Stimulated activated naive B cell treated with anti-CD40 and anti-IgM and Interleukin-4, amounts not matched to agents 10 μg/mL and 1 μg/mL and 100 μg/mL, for 72 hours (primary cell): ENCODE measurements at places on chromosomes 12 and 14.

DNA sequence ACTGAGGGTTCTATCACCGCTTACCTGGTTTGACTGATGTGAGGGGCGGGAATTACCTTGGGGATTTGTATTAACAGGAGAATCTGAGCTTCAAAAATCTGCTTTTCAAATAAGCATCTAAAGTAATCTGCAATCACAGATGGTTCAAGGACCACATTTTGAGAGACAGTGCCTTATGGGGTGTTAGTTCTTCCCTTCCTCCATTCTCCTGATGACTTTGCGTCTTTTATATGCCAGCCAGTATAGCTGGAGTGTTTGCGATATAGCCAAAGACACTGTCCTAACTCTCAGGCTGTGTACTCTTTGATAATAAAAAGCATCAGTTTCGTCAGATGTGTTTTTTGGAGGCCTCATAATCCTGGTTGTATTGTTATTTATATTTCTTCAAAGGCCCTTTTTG lies 39.5 kb downstream of the PPHLN1 start:
- DNase-seq: no peak

DNA sequence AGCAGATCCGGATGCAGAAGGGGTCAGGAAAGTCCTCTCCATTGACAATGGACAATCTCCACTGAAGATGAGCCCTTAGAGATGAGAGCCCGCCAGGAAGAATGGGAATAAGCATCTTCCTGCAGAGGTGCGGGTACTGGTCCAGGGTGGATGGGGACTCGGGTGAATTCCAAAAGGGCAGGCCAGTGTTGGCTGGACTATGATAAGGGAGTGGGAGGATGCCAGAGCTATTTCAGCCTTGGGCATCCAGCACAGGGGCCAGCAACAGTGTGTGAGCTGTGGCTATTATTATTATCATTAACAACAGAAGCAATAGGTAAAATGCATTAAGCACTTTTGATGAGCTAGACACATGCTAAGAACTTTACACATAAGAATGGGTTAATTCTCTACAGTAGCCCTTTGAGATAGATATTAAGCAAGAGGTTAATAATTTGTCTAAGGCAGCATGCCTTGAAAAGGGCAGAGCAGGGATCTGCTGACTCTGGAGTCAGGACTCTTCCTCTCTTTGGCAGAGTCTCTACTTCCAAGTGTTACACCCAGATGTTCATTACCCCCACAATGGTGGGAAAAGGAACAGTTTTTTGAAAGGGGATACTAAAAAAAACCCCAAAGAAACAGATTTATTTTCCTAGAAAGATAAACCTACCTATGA lies 55.2 kb downstream of the PRICKLE1 start:
- no peak for DNase-seq

DNA sequence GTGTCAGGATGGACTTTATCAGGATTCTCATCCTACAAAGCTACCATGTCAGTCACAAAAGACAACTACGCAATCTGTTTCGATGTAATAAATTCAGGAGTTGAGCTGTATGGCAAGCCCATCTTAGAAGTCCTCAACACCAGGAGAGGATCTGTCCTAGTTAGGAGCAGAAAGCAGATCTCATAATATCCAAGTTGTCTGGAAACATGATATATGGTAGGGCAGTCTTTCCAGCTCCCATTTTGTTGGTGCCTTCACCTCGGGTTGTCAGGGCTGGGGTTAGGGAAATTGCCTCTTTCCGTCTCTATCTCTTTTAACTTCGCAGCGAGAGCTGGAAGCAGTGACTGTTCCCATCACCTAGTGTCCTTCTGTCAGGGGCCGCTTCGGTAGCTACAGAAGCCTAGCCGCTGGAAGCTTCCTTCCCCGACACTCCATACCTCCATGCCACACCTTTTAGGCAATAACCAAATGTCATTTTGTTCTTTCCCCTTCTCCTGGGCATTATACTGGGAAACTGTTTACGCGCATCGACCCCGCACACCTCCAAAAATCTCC lies 1.4 kb downstream of the NIN start:
- no peak for DNase-seq

- no peak for DNase-seq
These were observed 712 bp upstream of the FZD10 start for GRCh38 chr12:130161261-130162243.

DNA sequence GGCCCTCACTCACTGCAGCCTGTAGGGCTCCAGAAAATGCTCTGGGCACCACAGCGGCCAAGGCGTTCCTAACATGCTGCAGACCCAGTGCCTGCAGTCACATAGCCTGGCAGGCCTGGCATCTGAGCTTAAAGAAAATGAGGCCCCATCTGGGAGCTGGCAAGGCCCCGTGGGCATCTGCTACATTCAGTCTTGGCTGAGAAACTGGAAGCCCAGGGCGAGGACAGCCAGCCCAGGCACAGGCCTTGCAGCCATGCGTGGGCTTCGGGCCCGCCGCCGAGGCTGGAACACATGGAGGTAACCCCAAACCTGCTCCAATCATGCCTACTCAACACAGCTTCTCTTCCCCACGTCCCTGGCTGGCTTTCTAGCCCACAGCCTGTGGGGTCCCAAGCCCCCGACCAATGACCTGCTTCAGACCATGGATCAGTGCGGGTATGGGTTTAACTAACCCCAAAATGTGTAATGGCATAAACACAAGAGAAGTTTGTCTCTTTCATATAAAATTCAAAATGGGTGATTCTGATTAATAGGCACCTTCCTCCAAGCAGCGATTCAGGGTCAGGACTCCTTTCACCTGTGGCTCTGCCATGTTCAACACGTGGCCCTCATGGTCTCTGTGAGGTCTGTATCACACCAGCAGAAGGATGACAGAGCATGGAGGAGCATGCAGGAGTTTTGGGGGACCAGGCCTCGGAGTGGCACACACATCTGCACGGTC lies 6.4 kb downstream of the NGB start:
- no peak for DNase-seq

- no peak for DNase-seq
These were observed 34.7 kb downstream of the GPR19 start for GRCh38 chr12:12661086-12661856.
